Posterior vena cava (tissue), 2 donors: ENCODE measurements at places on chromosomes 13 and 19.

GRCh38 chr13:50989476-50989875 is 79.9 kb downstream of the RNASEH2B start:
- DNase-seq, result no peak

DNA sequence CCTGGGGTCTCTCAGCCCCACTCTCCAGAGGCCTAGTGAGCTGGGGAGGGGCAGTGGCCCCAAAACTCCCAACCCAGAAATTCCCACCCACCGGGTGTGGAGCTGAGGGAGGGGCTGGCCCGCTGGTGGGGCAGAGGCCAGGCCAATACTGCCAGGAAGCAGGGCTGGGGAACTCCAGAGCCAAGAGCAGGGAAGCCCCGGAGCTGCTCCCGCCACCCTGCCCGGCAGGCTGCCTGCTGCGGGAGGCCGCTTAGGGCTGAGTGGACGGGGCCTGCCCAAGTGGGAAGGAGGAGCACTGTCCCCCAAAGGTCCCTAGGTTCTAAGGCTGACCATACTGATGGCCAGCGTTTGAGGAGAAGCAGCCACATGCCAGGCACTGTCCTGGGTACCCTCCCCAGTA is 13.0 kb upstream of the RELB start:
- no peak for DNase-seq

DNA sequence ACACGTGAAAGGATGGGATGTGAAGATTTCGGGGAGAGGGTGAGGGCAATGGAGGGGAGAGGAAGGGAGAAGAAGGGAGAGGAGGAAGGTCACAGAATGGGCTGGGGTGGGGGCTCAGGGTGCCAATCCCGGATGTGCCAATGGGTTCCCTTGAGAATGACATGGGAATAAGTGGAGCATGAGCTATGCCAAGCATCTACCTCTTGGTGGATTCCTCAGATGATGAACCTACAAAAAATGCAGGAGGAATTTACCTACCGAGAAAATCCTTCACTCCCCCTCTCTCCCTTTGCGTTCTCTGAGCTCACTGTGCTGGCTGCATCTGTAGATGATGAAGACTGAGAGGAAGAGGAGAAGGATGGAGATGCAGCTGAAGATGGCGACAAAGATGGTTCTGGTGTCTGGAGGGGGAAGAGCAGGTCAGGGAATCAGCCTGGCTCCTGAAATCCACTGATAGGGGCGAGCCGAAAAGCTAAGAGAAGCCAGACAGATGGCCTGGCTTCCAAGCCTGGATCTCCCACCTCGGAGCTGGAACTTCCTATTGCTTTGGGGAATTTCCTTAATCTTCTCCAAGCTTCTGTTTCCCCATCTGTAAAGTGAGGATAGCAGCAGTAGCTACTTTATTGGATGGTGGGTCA is 21.6 kb downstream of the VSTM1 start:
- DNase-seq, result no peak

GRCh38 chr19:17296273-17296672 is 7.0 kb downstream of the ABHD8 start:
- no peak for DNase-seq

- peak; percentile 36 for DNase-seq
Observed at GRCh38 chr19:31354316-31354715, 5.1 kb upstream of the TSHZ3 start.
